ENCODE measurements at places on chromosomes 3 and 15. TPM values are rescaled to one million over a fixed set of nuclear protein-coding genes. Genes with fewer than 3 reads are reported as not detected.

Gene MFSD1
- total RNA-seq: 25.5 TPM

Gene ANKRD63
- total RNA-seq: not detected

Gene MME
- total RNA-seq: not detected

DNA sequence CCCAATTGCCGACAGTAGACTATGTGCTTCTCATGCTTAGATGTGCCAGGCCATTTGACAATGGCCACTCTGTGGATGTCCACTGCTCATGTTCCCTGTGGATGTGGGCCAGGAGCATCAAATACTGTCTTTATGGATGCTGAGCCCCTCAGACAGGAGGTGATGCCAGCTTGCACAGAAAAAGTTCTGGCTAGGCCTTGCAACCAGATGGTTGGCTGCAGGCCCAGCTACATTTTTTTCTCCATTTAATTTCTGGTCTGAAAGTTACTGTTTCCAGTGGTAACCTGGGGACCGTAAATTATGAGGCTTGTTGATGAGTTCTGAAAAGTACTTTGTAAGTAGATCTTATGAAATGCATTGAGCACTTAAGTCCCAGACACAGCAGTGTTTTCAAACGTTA is 228.5 kb downstream of the CHL1 start:
- DNase-seq: no peak

DNA sequence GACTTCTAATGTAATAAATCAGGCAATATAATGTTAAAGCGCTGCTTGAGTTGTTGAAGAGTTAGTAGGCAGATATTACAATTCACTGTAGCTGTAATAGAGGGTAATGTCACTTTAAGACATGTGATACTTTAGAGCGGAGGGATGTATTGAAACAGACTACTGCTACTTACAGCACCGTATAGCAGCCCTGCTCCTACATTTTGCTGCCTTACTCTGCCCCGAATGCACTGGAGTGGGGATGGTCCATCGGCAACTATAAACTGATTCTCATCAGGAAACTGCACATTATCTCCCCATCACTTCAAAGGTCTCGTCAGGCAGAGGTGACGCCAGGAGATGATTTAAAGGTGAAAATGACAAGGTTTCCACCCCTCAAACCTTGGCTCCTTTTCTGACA is 349.7 kb upstream of the SUCLG2 start:
- DNase-seq: no peak

DNA sequence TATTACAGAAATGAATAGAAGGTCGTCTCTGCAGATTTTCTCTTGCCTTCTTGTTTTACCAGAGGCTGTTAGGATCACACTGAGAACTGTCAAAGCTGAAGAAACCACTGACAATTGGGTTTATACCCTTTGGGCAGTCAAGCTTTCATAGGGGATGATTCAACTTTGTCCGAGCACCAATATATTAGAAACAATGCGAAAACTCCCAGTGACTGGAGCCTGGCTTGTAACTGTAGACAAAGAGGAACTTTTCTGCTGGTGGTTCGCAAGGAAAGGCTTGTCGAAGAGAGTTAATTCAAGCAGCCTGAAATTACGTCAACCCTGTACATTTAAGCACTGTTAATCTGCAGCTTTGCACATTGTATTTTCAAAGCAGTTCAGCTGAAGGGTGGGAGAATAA is 193.2 kb upstream of the ZNF385D start:
- no peak for DNase-seq

GRCh38 chr3:49716691-49717210 is 2.7 kb downstream of the AMIGO3 start:
- DNase-seq: peak; percentile 34

- DNase-seq: no peak
Measured at GRCh38 chr15:51244423-51244869, 94.0 kb downstream of the CYP19A1 start.

- no peak for DNase-seq
Measured at GRCh38 chr3:47251689-47252088, 30.9 kb downstream of the KIF9 start.

DNA sequence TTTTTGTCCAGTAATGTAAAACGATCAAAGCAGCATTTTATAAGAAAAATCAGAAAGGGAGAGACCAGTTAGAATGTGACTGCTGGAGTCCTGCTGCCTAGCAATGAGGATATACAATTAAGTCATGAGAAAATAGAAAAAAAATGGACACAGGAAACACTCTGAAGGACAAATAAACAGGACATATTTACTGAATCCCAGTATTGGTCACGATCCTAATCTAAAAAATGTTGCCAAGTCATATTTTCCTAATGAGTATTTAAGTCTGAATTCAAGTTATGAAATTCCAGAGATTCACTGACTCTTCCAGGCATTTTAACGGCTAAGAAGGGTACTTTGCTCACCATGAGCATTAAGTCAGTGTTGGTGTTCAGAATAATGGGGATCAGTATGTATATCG is 154.3 kb upstream of the CCDC54 start:
- DNase-seq: no peak

DNA sequence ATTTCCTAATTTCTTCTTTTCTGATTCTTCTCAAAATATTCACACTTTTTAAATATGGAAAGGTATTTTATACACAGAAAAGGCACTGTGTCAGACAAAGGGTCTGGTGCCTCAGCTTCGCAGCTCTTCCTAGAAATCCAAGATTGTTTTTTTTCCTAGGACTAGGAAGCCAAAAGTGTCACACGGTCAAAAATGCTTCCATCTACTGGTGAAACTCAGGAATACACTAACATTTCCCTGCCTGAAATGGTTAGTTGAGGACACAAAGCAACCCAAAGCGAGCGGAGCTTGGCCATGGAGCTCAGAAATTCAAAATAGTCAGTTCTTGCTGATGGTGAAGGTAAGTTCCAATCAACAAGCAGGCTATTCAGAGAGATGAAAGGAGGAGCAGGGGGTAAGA is 426.5 kb upstream of the RASGRP1 start:
- DNase-seq: no peak

Measured in natural killer cell treated with Interleukin-12 subunit alpha and Interleukin-12 subunit beta and Interleukin-15 and Interleukin-18, amount 100 ng/mL, for 72 hours (primary cell).